HepG2 (cell line): ENCODE measurements at places on chromosomes 4 and X. TPM values are rescaled to one million over a fixed set of nuclear protein-coding genes. Genes with fewer than 3 reads are reported as not detected.

DNA sequence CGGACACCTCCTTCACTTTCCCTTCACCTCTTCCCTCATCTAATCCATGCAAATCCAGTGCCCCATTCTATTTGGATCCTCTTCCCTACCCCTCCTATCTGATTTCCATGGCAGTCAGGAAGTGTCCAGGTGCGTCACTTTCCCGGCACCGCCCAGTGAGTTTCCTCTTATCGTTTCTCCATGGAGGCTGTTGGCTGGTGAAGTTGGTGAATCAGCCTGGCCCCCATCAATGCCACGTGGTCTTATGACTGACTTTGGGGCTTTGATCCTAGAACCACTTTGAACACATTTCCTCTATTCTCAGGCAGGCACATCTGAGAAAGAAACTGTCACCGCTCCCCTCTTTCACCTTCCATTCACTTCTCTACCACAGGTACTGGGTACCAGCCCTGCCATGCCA is 137.8 kb downstream of the CEP135 start:
- DNase-seq, result no peak

- no peak for DNase-seq
These were observed 130.6 kb upstream of the GLRA2 start for GRCh38 chrX:14398725-14399124.

DNA sequence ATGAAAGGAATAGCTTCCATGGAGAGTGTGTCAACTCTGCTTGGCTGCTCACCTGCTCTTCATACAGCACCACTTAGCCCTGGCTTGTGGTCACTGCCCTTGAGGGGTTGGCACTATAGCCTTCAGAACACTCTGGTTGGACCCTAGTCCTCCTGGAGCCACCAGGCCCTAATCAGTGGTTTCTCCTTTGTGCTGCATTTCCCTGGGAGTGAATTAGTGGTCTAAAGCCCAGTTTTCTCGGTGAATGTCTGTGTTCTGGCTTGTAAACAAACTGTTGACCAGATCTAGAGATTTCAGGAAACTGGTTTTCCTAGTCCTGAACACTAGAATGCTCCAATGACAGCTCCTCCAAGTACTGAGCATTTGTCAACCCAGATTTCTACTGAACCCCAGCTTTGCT is 28.6 kb upstream of the TMEM154 start:
- DNase-seq, result no peak

GRCh38 chrX:26889574-26889973 is 573.6 kb downstream of the PPP4R3C start:
- no peak for DNase-seq

DNA sequence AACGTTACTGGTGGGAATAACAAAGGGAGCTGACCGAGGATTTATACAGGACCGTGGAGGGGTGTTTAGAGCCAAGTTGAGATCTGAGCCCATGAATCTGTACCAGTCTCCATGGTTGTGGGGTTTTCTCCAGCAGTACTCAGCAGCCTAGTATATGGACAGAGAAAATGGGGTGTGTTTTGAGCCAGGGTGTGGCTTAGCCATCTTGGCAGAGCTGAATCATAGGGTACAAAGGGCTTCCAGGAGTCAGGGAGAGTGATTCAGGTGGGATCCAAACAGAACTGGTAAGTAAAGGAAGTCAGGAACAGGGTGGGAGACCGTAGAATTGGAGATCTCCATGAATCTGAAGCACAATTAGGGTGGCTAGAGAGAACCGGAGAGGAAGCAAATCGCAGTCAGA is 7.4 kb upstream of the HPRT1 start:
- no peak for DNase-seq

GRCh38 chr4:48853604-48854394 is 22.9 kb downstream of the OCIAD1 start:
- DNase-seq, result no peak

DNA sequence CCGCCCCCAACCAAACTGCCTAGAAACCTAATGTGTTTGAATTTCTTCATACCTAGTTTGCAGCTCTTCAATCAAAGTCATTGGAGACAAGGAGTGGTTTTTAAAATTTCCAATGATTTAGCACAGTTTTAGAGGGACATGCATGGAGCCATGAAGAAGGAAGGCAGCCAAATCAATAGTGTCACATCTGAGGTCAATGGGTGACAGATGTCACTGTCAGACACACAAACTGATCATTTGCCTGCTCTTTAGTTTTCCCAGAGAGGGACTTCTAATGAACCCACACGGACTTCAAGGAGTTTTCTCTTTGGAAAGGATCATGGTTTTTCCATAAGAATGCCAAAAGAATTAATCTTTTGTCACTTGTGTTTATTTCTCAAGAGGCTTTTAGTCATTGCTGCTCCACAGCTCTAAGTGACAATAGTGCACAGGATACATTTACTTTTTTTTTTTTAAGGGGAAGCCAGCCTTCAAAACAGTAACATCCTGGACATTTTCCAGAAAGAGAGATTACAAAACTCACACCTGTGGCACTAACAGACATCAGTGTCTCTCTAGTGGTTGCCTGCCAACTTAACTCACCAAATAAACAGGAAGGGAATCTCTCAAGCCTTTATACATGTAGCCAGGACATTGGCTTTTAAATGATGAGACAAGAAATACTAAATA is 251.1 kb upstream of the DIAPH2 start:
- DNase-seq, result no peak

DNA sequence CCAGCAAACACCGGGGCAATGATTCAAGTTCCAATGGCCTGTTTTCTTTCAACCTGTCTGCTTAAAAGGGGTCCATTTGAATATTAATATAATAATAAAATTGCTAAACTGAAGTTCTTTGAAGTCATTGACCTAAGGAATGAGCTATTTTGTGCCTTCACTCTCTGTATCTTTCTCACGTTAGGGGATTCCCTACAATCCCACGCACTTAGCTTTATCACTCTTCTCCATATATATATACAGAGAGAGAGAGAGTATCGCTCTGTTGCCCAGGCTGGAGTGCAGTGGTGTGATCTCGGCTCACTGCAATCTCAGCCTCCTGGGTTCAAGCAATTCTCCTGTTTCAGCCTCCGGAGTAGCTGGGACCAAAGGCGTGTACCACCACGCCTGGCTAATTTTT is 83.9 kb upstream of the NWD2 start:
- no peak for DNase-seq

DNA sequence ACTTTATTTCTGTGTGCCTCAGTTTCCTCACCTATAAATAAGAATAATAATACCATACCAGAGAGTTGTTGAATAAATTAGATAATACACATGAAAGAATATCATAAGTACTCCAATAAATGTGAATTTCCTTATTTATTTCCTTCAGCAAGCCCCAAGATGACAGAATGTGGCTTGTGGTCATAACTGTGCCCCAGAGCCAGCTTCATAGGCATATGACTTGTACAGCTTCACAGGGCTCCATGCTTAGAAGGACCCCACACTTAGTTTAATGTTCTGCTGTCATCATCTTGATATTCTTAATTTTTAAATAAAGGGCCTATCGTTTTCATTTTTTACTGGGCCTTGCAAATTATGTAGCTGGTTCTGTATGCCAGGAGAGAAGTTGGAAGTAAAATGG is 25.3 kb downstream of the VSIG4 start:
- no peak for DNase-seq

The GATA1 gene
- polyA plus RNA-seq, result 0.05 TPM in 1 of 2 replicates, not detected in the other

The MAOB gene
- 12.8 and 19.0 TPM in 2 replicates for polyA plus RNA-seq

The MAGEB1 gene
- polyA plus RNA-seq, result not detected in 2 replicates

The MAGEB17 gene
- polyA plus RNA-seq, result not detected in 2 replicates
